Upper lobe of right lung (tissue), 1 donor: ENCODE measurements at places on chromosomes 6 and 20. TPM values are rescaled to one million over a fixed set of nuclear protein-coding genes. Genes with fewer than 3 reads are reported as not detected.

- DNase-seq, result no peak
These were observed 8.5 kb upstream of the MCM3 start for GRCh38 chr6:52293067-52293466.

GRCh38 chr6:16947375-16948015, 154.4 kb upstream of the STMND1 start:
- DNase-seq, result no peak

DNA sequence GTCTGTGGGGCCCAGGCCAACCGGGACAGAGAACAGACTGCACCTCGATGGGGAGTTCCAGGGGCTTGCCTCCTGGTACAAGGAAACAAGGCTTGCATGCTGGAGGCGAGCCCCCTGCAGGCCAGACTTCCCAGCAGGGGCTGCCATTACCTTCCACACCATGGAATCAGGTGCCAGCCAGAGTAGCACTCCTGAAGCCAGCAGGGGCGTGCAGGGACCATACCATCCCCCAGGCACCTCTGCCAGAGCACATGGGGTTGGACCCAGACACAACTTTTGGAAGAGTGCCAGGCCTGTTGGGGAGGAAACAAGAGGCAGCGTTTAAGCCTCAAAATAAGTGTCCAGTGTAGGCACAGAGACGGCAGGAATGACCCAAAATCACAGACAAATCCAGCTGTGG, 6.5 kb downstream of the DDO start:
- no peak for DNase-seq

CARMIL1 gene
- 37.6 TPM for total RNA-seq

GRCh38 chr6:133088931-133089695, 152.0 kb upstream of the EYA4 start:
- no peak for DNase-seq

DNA sequence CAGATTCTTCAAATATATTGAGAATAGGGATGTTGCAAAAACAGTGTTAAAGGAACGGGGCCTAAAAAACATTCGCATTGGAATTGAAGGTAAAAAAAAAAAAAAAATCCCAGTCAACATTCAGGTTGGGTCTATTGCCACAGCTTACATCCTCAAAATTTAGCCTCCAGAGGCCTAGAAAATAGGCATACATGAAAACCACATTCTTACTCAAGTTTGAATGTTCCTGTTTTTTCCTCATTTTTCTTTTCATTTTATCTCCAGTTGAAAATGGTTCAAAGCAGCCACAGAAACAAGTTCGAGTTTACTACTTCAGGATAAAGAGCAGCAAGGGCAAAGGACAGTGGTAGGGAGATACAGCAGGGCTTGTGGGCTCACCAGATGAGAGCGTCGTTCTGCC, 41.9 kb downstream of the KCTD20 start:
- DNase-seq, result no peak

GMPR gene
- 17.6 TPM for total RNA-seq

DNA sequence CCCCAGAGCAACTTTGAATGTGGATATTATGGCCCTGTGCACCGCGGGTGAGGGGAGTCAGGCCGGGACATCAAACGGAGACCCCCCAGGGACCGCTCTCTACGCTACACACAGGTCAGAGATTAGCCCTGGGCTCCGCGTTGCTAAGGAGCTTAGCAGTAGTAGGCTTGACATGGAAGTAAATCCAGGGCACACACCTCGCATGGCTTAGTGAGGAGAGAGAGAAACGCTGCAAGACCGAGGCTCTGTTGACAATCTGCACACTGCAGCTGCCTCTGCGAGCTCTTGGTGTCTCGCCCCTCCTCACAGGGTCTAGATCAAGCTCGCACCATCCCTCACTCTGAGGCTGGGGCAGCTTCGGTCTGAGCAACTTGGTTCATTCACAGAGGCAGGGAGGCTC, 116.1 kb upstream of the CDH4 start:
- DNase-seq, result no peak

NQO2 gene
- 20.6 TPM for total RNA-seq

- no peak for DNase-seq
These were observed 15.9 kb downstream of the DLL1 start for GRCh38 chr6:170274713-170275560.

DNA sequence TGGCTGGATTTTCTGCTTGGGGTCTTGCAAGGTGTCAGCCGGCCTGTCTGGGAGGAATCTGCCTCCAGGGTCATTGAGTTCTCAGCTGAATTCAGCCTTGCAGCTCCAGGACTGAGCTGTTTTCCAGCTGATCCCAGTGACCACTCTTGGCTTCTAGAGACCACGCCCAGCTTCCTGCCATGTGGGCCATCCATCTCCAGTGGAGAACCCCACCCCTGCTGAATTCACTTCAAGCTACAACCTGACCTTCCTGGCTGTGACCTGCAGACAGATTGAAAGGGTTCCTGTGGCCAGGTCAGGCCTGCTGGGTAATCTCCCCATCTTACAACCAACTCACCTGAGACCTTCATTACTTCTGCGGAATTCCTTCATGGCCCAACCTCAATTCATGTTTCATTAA, 26.5 kb upstream of the SYNDIG1 start:
- DNase-seq, result no peak

DNA sequence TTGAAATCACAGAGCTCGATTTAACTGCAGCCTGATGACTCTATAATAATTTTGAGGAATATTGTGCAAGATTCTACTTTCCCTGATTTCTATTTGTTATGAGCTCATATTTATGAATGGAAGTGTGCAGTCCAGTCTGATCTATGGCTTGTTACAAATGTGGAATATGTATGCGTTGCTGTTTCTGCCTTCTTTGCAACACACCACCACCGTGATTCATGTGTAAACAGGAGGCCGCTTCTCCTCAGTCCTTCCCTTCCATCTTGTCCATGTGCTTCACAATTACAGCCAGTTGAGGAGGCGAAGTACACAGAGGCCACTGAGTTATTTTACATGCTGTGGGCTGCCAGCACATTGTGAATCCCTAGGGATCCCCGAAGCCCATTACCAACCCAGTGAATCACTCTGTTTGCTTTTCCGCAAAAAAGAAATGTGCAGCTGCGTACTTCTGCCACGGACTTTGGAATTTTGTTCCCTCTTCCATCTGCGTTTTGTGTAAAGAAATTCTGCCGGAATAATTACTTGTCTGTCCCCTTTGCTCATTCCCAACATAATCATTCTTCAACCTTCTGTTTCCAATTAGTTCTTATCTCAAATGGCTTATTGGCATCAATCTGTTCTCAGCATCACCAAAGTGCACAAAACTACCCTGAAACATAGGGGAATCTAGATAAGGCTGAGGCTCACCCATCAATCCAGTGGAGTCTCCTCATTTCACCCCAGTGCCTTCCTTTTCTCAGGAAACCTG, 551.6 kb upstream of the CITED2 start:
- DNase-seq, result no peak

PDE7B gene
- total RNA-seq, result 4.2 TPM

DNA sequence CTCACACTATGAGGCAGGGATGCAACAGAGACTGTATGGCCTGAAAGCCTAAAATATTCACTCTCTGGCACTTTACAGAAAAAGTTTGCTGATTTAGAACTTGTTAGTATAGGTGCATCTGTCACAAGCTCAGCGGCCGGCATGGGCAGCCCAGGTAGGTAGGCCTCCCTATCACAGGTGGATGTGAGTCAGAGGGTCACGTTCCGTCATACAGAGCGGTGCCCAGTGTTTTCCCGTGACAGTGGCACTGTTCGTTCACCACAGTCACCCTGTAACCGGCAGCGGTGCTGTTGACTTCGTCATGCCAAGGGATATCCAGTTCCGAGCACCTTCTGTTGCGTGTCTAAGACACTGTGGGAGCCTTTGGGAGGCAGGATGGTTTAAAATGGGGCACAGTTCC, 32.9 kb upstream of the PXDC1 start:
- DNase-seq, result no peak

CHD6 gene
- total RNA-seq, result 42.3 TPM

- DNase-seq, result no peak
These were observed 182.5 kb upstream of the PDE10A start for GRCh38 chr6:165845493-165845892.

GRCh38 chr6:89834884-89835792, 5.5 kb downstream of the CASP8AP2 start:
- no peak for DNase-seq

FAM217A gene
- not detected for total RNA-seq

DNA sequence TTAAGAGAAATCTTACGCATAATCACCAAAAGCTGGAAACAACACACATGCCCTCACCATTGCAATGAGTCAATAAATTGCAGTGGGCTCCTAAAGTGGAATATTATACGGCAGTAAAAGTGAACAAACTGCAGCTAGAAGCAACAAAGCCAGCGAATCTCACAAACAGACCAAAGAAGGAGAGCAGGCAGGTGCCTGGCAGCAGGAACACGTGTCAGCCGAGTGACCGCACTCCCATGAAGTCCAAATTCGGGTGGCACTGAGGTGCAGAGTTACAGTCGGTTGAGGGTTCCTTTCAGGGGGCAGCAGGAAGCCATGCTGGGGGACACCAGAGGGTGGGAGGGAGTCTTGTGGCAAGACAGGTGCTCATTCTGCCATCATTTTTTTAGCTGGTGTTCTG, 313.1 kb downstream of the TAF4 start:
- no peak for DNase-seq

C20orf202 gene
- 0.64 TPM for total RNA-seq

- DNase-seq, result no peak
These were observed 105.1 kb downstream of the PHF3 start for GRCh38 chr6:63740709-63741108.

GNAS-AS1 gene
- 1.1 TPM for total RNA-seq
